HTR-8/SVneo (cell line): ENCODE measurements at places on chromosomes 5 and 9.

- no peak for DNase-seq
These were observed 136.3 kb downstream of the HTR1A start for GRCh38 chr5:63825984-63826383.

DNA sequence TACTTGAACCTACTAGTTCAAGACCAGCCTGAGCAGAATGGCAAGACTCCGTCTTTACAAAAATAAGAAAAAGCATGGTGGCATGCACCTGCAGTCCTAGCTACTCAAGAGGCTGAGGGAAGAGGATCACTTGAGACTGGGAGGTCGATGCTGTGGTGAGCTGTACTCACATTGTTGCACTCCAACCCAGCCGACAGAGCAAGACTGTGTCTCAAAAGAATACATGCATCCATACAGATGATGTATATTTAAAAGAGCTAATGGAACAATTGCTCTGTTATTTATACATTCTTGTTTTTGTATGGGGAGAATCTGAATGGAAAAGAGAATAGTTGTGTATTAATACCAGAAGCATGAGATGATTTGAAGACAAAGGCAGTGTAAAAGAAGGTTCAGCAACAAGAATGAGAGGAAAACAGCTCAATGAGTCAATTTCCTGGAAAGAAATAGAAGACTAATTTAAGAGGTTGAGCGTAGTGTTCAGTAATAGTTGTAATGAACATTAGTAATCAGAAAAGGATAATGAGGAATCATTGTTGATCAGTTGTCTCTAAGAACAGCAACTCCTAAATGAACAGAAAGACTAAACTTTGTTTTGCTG is 1.9 kb upstream of the LRRC70 start:
- DNase-seq = no peak

DNA sequence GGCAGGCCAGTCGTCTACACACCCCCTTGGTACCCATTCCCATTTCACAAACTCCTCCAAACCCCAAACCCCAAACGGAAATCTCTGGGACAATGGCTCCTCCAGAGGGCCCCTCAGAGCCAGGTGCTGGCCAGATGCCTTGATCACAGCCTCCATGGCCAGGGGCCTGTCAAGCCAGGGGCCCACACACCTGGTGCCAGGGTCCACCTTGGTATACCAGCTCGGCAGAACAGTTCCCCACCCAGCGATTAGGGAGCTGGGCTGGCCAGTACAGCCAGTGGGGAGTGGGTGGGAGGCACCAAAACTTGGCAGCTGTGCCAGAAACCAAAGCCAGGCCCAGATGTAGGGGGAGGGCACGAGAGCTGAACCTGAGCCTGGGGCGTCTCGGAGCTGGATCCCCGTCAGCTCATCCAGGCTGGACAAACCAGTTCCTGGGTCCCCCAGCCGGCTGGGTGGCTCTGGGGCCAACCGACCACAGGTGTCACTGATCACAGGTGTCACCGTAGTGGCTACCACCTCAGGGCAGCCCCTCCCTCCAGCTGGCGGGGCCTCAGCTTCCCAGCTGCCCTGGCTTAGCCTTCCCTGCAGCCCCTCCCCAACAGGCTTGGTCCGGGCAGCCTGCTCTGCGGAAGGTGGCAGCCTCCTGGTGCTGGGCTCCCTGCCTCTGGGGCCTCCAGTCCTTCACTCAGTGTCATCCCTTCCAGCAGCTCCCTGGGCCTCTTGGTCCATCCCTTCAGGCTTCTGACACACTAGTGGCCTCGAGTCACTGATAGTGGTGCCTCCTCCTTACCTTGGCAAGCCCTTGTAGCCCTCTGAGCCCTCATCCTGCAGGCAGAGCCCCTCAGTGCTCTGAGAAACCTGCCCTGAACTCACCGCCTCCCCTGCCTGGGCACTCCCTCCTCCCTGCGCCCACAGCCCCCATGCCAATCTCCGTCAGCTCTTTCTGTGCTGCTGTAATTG is 6.6 kb upstream of the RMND5B start:
- no peak for DNase-seq

DNA sequence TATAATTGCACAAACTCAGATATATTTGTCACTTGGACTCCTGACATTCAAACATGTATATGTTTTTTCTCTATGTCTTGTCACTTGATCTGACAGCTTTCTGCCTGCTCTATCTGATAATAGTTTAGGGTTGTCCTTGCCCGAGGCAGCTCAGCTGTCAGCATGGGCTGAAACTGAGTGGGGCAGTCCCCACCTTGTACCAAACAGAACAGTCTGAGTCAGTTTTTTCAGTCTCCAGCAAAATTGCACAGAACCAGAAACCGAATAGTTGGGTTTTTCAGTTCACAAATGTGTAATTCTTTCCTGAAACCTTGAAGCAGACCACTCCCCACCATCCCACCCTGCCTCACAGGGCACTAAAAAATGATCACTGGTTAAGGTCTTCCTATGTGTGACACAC is 9.5 kb upstream of the HAND1 start:
- DNase-seq = no peak

DNA sequence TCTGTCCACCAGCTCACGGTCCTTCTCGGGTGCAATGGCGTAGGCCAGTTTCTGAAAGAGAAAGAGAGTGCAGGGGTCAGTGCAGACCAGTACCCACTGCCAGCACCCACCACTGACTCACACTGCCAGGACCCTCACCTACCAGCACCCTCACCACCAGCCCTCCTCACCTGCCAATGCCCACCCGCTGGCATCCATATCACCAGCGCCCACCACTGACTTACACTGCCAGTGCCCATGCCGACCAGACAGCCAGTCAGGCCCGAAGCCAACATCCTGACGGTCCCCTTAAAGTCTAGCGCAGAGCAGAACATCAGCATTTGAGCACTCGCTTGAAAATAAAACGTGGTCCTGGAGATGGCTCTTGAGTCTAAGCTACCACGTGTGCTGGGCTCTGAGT is 44.3 kb downstream of the SLC6A3 start:
- DNase-seq = no peak

GRCh38 chr9:133864011-133864410 is 125.9 kb upstream of the SARDH start:
- DNase-seq = no peak

GRCh38 chr5:134577022-134577795 is 51.7 kb downstream of the JADE2 start:
- DNase-seq = peak; percentile 54

- DNase-seq = no peak
These were observed 88.3 kb upstream of the PTCH1 start for GRCh38 chr9:95605101-95605500.

- no peak for DNase-seq
These were observed 2.3 kb downstream of the PTGS1 start for GRCh38 chr9:122372856-122373845.

GRCh38 chr5:31270396-31270795 is 76.9 kb downstream of the CDH6 start:
- DNase-seq = peak; percentile 22

DNA sequence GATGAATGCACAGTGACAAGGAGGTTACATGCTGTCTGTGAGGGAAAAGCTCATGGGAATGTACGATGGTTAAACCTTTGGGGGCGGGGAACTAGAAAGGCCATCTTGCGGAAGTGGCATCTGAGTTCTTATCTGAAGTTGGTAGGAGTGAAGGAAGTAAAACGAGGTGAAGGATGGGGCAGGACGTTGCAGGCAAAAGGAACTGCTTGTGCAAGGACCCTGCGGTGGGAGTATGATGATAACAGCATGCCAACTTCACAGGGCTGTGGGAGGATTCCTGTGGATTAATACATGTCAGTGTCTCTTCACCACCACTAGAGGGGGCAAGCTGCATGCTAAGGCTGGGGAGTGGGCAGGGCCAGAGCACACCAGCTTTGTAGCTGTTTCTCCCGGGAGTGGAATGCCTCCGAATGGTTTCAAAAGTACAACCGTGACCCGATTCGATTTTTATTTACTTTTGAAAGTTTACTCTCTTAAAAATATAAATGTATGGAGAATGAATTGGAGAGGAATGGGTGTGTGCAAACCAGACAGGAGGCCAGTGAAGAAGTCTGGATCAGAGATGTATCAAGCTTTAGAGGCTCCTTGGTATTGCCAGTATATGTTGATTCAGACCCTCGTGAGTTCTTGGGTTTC is 62.5 kb downstream of the CYFIP2 start:
- peak; percentile 88 for DNase-seq

DNA sequence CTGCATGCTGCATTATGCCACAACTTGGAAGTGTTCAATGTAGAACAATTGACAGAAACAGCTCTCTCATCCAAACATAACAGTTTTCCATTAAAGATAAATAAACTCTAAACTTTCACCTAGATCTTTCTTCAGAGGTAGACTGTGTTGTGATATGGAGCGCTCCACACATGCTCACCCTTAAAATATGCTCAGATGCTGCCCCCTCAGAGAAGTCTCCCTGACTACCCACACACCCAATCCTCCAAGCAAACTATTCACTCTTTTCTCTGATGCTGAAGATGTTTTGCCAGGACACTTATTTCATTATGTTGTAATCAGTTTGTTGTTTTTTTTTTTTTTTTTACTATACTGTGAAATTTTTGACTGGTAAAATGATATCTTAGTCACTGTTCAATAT is 206.6 kb upstream of the RASA1 start:
- DNase-seq = no peak

DNA sequence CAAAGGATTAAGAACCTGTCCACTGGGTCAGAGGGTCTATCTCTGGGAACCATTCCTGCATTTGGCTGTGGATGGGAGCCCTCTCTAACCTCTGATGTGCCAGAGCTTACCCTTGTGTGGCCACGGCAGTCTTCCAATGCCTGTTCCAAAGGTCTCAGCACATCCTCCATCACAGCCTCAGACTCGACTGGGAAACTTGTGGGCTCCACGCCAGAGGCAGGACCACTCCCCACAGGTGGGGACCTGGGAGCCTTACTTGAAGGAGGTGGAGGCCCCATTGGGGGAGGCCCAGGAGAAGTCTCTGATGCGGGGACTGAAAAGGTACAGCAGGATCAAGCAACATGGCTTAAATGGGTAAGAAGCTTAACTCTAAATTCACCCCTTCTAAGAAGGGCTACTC is 4.4 kb downstream of the EIF4EBP3 start:
- no peak for DNase-seq

DNA sequence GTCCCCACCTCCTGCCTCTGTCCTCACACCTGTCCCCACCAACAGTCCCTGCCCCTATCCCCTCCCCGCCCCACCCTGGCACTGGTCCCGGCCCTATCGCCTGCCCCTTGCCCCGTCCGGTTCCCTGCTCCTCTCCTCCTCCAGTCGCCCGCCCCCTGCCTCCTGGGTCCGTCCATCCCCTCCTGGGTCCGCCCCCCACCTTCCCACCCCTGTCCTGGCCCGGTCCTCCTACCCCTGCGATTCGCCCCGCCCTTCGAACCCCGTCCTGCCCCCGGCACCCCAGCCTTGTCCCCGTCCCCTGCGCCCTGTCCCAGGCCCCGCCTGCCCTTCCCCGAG is 372 bp downstream of the EDF1 start:
- no peak for DNase-seq

GRCh38 chr9:2611961-2612360 is 9.6 kb upstream of the VLDLR start:
- DNase-seq = no peak

DNA sequence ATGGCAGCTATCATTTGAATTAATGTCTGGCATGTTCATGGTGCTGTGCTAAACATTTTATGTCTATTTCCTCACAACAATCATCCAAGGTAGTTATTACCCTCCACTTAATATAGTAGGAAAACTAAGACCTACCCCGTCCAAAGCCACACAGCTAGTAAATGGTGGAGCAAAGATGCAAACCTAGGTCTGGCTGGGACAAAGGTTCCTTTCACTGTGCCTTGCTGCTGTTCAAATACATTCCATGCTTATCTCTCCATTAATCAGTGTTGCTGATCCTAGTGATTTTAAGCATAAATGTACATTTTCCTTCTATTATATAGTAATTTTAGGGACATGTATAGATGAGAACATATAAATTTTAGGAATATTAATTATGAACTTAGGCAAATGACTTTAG is 38.7 kb downstream of the CCDC125 start:
- no peak for DNase-seq

GRCh38 chr5:179730852-179731251 is 1.8 kb upstream of the MAML1 start:
- DNase-seq = no peak

GRCh38 chr9:18857769-18858168 is 175.2 kb downstream of the SAXO1 start:
- DNase-seq = no peak

DNA sequence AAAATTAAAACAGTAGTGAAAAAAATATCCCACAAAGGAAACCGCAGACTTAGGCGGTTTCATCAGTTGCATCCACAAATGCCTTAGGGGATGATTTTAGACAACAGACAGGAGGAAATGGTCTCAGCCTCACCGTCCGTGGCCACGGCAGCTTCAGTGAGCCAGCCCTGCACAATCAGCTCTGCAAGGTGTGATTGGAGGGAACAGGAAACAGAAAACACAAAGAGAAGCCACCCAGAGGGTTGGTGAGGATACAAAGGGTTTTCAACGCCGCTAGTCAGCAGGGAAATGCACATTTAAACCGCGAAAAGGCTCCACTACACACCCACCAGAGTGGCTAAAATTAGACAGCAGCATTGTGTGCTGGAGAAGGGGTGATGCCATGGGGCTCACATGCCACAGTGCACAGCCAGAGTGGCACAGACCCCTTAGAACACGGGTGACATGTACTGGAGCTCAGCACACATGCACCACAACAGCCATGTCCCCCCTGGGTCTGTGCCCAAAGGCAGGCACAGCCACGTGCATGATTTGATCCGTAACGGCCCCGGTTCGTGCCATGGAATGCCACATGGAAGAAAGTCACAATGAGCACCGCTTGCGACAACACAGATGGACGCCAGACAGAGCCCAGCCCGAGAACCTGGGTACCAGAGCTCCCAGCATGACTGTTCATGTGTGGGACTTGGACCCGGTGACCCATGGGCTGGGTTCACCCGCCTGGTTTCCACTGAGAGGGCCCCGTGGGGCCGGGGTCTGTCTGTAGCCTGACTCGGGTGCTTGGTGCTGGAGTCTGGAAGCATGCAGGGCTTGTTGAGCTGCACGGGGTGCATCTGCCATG is 18.3 kb upstream of the TERT start:
- no peak for DNase-seq

DNA sequence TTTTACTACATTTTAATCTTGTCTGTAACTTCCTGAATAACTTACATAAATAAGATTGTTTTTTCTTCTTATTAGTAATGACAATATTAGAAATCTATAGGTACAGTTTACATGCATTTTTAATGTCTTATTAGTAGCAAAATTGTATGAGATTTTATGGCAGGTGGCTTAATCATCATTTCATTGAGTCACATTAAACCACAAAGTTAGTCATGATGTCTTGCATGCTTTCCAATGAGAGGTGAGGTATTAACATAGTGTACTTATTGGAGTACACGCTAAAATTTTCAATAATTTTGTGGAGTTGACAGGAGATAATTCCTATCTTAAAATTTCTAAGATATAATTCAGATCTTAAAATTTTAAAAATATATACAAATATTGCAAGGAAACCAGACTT is 989.6 kb upstream of the ARRDC3 start:
- DNase-seq = no peak
